NCI-H1417 treated with DMSO at 0.1 percent for 48 hours (cell line): ENCODE measurements at places on chromosomes 16 and 17.

DNA sequence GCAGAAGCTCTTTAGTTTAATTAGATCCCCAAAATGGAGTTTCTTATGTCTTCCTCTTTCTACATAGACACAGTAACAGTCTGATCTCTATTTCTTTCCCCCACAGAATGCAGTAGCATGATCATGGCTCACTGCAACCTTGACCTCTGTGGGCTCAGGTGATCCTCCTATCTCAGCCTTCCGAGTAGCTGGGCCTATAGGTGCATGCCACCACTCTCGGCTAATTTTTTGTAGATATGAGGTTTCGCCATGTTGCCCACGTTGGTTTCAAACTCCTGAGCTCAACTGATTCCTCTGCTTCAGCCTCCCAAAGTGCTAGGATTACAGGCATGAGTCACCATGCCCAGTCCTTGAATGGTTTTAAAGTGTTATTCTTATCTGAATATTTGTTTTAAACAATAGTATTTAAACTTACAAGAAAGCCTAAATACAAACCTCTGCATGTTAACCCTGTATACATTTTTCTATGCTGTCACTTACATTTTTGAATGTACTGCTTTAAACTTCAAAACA is 120.6 kb downstream of the GOSR1 start:
- DNase-seq = no peak

- DNase-seq = no peak
These were observed 8.2 kb downstream of the FN3K start for GRCh38 chr17:82743344-82744219.

- no peak for DNase-seq
These were observed 179.1 kb upstream of the CACNG5 start for GRCh38 chr17:66655861-66656260.

- DNase-seq = no peak
These were observed 150.3 kb downstream of the IRX3 start for GRCh38 chr16:54136276-54136625.

DNA sequence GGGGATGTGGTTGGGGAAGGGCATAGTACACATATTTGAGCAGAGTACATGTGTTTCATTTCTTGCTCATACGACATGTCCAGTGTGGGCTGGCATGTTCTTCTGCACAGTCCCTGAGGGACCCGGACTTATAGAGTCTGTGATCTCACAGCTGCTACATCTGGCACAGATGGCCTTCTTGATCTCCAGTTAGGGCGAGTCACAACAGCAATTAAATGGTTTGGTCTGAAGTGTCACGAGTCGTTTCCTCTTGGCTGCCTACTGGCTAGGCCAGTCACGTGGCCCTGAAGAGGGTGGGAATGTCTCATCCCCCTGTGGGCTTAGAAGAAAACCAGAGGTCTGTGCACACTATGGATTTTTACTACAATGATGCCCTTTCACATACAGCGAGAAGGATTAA is 443.6 kb downstream of the WWOX start:
- no peak for DNase-seq

- no peak for DNase-seq
These were observed at the start of gene ARHGAP23 for GRCh38 chr17:38428112-38428642. TSS of gene ARHGAP23 (plus strand) at chr17:38428464. CDS start at chr17:38428486, 22 bp downstream.

DNA sequence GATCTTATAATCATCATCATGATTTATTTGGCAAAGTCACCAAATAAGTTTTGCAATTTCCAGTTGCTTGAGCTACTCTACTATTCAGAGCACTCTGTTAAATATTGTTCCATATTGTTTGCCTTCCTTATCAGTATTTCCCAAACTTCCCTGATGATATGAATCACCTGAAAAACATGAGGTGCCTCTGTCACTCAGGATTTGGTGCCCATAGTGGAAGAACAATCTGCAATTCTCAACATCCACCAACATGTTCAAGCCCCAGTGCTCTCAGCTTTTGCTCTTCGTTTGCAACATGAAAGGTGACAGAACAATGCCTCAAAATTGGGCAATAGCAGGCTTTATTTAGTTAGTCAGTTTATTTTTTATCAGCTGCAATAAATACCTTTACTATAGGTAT is 28.6 kb upstream of the WSB1 start:
- DNase-seq = no peak

DNA sequence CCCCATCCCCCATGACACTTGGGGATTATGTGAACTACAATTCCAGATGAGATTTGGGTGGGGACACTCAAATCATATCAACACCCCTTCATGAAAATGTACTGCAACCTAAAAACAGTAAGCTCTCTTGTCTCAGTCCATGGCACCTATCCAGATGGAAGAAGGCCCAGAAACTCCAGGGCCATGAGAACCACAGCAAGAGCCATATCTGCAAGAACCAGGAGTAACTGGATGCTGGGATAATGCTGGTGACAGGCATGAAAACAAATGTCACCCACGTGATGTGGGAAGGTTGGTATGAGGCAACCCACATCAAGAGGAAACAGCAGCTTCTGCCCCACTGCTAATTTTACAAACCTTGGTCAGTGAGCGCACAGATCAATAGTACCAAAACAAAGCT is 400.1 kb upstream of the ERCC4 start:
- DNase-seq = no peak

GRCh38 chr17:43940630-43941029 is 1.6 kb downstream of the PPY start:
- no peak for DNase-seq

DNA sequence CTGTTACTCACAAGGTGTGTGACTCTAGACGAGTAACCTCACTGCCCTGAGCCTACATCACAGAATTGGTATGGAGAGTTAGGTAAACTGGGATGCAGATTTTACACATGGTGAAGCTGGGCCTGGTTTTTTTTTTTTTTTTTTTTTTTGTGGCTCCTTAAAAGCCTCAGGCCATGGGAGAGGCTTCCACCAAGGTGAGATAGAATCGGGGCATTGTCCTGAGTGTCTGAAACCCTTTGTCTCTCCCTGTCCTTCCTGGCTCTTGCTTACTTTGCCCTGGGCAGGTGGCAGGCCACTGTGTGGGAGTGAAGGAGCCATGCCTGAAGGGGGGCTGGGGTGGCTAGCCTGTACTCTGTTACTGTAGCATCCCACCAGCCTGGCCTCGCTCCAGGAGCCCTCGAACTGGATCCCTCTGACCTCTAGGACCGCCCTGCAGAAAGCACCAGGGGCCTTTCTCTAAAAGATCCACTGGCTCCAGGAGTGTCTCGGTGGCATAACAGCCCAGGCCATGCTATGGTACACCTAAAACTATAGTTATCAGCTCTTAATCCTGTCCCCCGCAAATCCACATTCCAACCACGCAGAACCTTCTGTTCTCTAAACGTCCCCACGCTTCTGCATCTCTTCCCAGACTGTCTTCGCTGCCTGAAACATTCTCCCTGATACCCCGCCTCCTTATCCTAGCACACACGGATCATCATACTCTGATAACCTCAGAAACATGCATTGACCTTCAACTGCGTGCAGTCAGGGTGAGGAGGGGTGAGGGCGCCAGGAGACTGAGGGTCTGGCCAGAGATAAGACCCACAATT is 1.7 kb upstream of the SLC13A2 start:
- no peak for DNase-seq

DNA sequence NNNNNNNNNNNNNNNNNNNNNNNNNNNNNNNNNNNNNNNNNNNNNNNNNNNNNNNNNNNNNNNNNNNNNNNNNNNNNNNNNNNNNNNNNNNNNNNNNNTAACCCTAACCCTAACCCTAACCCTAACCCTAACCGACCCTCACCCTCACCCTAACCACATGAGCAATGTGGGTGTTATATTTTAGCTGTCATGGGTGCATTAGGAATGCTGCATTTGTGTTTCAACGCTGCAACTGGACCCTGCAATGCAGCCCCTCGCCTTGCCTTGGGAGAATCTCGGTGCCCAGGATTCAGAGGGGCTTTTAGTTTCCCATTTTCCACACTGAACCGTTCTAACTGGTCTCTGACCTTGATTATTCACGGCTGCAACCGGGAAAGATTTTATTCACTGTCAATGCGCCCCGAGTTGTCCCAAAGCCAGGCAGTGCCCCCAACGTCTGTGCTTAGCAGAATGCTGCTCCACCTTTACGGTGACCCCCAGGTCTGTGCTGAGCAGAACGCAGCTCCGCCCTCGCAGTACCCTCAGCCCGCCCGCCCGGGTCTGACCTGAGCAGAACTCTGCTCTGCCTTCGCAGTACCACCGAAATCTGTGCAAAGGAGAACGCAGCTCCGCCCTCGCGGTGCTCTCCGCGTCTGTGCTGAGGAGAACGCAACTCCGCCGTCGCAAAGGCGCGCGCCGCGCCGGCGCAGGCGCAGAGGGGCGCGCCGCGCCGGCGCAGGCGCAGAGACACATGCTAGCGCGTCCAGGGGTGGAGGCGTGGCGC is 43.3 kb downstream of the POLR3K start:
- DNase-seq = no peak

DNA sequence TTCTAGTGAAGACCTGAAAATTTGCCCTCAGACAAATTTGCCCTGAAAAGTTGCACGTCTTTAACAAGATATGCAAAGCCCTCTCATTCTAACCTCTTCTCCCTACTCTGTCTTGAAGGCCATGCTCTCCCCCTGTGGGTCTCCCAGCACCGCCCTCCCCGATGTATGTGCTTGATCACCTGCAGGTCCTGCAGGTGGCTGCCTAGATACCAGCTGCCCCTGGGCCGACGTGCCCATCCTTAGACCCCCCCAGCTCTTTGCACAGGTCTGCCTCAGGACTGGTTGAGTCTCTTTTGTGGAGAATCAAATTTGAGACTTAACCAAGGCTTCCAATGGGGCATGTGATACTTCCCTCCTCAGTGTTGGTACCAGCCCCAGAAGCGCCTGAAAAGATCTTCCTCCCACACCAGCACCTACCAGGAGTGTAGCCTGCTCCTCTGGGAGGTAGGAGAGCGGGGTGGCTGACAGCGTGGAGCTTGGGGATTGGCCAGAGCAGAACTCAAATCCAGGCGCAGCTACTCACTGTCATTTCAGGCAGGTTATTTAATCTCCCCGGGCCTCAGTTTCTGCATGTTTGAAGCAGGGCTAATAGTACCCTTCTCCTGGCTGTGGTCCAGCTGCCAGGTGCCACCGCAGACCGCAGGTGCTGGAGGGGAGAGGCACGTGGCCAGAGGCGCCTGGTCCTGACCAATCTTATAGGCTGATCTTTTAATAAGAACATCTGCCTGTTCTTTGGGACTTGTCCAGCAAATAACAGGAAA is 4.5 kb upstream of the MRPL38 start:
- DNase-seq = peak; percentile 64

- no peak for DNase-seq
These were observed 24.9 kb downstream of the RAB11FIP3 start for GRCh38 chr16:450385-450784.

DNA sequence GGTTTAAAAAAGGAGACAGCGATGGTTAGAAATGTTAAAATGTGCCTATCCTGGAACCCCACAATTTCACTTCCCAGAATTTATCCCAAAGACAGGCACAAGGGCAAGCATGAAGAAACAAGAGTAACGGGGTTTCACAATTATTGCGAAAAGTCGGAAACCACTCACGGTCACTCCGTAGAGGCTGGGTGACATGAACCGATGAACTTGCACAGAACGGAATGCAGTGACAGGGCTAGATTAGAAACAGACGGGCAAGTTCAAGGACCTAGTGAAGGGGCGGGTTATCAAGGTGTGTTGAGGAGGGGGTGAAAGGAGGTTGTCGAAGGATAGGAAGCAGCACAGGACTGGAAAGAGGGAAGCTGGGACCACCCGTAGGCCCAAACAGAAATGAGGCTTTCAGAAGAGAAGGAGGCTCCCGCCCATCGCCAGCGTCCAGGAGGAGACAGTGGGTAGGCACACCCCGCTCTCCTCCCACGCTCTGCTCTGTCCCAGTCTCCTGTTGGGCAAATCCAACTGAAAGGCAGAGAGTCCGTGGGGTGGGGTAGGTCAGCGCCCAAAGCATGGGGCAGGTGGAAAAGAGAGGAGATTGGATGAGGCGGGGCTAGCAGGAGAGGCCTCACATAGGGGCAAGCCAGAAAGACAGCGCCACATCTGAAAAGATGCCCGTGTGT is 47.4 kb upstream of the JPH3 start:
- no peak for DNase-seq

DNA sequence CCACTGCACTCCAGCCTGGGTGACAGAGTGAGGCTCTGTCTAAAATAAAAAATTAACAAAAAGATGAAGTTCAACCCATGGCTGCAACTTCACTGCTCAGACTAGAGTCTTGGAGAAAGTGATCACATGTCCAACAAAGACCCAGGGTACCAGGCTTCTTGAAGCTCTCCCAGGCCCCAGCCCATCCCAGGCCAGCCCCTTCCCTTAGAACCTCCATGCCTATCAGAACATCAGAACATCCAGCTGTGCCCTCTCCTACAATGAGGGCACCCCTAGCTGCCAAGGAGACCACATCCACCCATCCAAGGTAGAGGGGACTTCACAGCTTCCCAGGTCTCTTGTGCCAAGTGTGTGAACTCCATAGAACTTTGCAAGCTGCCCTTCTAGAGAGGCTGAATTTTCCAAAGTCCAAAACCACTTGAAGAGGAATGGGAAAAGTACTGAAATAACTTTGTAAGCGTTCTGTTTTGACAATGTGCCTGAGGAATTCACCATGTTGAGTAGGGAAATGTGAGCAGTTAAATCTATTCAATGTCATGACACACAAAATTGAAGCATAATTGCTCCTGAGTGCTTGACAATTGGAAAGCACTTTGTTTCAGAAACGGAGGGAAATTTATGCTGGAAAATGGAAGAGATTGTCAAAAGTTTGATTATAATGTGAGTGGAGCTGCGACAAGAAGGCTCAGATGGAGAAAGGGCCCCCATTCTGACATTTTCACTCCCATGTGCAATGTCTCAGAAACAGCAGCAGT is 230.4 kb downstream of the ZNF423 start:
- DNase-seq = no peak

GRCh38 chr16:87350681-87351319 is 32.8 kb downstream of the FBXO31 start:
- no peak for DNase-seq

GRCh38 chr17:77881545-77881944 is 77.0 kb upstream of the TNRC6C start:
- DNase-seq = no peak

DNA sequence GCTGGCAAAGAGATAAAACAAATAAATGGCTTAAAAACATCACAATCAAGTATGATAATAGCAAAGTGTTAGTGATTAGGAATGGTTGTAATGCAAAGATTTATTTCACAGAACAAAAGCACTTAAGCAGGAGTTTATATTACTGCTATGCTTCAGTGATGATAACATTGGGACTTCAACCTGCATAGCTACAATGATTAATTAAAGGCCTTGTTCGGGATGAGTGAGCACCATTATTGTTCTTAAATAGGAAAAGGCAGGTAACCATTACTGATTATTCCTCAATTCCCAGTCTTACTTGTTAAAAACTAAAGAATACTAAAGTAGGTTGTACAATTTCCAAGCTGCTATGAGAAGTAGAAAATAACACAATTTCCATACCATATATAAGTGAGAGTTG is 1247.5 kb upstream of the CDH8 start:
- DNase-seq = no peak
